Activated naive CD4-positive, alpha-beta T cell treated with anti-CD3 and anti-CD28 coated beads, Interleukin-2, amount 50 U/mL, for 72 hours (primary cell): ENCODE measurements at places on chromosomes 1 and 21.

- DNase-seq: no peak
These were observed 74.6 kb downstream of the RASAL2 start for GRCh38 chr1:178168536-178168935.

DNA sequence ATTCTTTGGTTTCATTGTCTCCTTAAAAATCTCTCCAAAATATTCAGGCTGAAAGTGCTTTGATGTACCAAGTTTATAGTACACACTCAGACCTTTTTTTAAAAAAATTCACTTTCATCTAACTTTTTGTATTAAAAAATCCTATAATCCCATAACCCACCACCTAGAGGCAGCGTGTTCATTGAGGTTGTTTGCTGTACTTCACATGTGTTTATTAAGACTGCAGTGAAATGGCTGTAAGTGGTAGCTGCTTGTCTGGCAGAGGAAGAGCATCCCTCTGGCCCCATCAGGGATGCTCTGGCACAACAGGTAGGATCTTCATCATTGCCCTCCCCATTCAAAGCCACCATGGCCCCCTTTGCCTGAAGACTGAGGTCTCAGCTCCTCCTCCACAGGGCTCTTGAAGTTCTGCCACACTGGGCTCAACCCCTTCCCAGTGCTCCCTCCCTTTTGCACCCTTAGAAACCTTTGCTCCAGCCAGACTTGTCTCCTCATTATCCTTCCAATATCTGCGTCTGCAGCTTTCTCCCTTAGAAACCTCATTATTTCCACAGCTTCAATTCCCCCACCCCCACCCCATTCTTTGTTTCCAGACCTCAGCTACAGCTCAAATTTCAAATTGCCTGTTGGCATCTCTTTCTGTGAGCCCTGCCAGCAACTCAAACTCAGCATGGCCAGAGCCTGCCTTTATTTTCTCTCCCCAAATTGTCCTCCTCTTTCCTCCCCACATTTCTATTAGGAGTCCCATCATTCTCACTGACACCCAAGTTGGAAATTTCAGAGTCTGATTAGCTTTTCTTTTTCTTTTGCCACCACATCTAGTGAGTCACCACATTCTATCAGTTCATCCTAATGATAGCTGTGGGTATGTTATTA is 369.6 kb upstream of the USP24 start:
- no peak for DNase-seq

GRCh38 chr21:14736672-14737071 is 190.6 kb upstream of the SAMSN1 start:
- DNase-seq: no peak

- no peak for DNase-seq
These were observed 32.7 kb upstream of the SUCO start for GRCh38 chr1:172500207-172500606.

DNA sequence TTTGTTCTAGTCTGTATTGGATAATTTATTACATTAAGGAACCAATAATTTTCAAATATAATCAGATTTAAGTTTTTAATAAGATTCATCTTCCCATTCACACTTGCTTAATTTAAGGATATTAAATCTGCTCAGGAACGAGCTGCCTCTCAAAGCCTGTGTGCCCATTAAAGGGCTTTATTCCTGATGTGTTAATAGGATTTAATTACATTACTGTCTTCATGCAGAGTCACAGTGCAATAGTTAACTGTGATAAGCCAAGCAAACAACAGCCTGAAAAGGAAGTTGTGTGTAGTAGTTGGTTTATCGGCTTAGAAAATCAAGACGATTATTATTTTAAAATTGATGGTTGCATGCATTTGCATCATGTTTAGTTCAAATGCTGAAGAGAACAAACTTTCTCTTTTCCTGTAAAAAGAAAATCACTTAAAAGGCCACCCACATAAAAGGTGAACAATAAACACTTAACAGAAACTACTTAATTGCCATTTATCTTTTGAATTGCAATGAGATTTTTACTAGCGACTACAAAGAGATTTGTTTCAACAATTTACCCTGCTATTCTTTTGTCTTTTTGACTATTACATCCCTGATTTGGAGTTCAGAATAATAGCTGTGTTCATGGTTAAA is 174.6 kb downstream of the RWDD3 start:
- DNase-seq: no peak
